ENCODE measurements at places on chromosomes 13 and 19.

DNA sequence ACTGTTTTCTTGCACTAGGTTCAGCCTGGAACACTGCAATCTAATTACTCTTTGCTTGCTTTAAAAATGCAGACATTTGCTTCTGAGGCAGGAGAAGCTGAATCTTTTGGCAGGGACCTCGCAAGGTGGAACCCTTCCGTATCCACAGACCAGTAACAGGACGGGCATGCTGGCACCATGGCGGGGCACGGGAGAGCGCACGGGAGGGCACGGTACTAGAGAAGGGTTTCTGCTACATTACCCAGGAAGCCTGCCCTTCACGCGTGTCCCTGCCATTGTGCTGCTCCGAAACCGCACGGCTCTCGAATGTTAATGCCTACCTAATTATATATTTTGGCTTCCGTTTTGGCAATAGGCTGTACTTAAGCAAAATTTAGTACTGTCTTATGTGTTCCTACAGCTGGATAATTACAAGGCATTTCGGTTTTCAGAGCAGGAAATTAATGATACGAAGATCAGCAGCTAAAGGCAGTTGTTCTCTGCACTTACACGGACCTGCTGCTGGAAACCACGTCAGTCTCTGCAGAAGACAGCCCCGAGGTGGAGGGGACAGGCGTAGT lies 430.4 kb downstream of the IRS2 start:
- no peak for DNase-seq

DNA sequence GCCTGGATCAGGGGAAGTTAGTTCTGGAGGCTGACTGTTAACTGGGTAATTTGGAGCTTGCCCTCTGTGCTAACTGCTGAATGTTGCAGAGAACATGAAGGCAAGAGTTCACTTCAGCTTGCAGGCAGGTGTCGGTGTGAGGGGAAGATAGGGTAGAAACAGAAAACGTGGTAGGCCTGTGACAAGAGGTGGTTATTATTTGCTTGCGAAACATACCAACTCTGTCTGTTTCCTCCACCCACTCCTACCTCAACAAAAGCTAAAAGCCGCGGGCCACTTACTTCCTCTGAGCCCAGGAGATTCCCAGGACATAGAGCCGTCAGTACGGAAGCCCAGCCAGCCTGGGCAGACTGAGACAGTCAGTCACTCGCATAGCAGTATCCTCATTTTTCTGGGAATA lies 119.2 kb upstream of the ABCC4 start:
- no peak for DNase-seq

GRCh38 chr13:44730851-44731250 lies 154.7 kb upstream of the TSC22D1 start:
- DNase-seq: no peak

- DNase-seq: no peak
Observed at GRCh38 chr19:5205381-5205780, 135.2 kb downstream of the PTPRS start.

- no peak for DNase-seq
Observed at GRCh38 chr13:34320084-34320483, 502.1 kb downstream of the RFC3 start.

DNA sequence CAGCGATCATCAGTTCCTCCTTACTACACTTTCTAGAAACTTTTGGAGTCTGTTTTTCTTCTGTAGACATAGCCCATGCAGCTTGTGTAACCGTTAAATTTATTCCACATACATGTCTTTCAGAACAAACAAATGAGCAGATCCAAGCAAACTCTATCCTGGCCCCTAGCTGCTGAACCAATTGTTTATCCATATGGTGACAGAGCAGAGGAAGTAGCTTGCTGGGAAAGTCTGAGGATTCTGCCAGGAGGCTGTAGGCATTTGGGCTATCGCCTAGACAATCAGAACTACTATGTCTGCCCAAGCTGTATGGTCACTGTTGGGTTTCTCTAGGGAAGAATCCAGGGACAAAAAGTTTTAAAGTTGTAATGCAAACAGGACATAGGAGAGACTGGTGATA lies 343.7 kb downstream of the SPRY2 start:
- DNase-seq: no peak

DNA sequence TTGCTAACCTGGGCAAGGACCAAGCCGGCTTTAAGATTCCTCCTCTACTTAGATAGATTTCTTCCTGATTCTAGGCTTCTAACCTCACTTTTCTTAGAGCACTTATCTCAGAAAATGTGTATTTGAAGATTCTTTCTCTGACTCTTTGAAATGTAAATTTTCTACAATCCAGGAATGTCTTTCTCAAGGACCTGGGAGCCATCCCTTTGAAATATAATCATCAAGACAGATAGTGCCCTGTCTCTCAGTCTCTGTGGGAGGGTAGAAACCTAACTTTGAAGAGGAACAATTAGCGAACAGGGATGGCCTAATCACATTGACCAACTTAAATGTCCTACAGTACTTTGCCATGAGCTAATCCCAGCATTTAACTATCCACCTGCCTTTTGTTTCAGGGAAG lies 1646.0 kb downstream of the PCDH9 start:
- no peak for DNase-seq

DNA sequence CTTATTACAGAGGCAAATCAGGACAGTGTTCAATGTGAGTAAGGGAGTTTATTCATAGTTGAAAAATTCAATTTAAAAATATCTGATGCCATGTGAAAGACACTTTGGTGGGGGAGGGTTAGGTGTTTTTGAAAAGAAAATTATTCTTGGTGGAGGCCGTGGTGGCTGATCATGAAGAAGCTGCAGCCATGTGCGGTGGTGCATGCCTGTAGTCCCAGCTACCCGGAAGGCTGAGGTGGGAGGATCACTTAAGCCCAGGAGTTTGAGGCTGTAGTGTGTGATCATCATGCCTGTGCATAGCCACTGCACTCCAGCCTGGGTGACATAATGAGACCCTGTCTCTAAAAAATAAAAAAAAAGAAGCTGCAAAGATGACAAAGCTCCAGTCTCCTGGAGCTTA lies 28.6 kb downstream of the WDFY2 start:
- DNase-seq: no peak

GRCh38 chr19:10625762-10626138 lies 397 bp downstream of the SLC44A2 start:
- no peak for DNase-seq

DNA sequence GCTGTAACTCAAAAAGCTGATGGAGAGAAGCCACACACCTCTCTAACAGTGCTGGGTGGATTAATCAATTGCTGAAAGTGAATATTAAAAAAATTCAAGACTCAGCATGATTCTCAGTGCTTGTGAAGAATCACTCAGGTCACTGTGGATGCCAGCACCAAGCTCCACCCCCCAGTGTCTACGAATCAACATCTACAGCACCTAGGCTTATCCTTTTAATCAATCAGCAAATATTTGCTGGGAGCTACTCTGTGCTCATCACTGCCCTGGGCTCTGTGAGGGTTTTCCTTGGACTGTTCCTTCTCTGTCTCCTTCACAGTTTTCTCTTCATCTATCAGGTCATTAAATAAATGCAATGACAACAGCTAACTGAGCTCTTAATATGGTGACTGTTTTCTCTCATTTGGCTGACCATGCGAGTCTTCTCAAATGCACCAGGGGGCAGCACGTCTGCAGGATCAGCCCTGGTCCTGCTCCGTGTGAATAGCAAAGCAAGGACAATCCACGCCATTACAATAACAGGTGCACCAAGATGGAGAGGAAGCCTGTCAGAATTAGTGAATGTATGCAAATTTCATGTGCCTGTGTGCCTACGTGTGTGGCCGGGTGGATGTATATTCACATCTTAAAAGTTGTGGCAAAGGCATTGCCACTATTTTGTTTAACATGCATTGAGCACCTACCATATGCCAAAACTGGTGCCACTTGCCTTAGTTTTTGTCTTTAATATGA lies 14.6 kb upstream of the C13orf42 start:
- DNase-seq: peak; percentile 20

GRCh38 chr13:22107549-22107948 lies 436.7 kb downstream of the FGF9 start:
- DNase-seq: no peak

- no peak for DNase-seq
Observed at GRCh38 chr13:74032325-74032724, 101.9 kb downstream of the KLF12 start.

- DNase-seq: no peak
Observed at GRCh38 chr13:97327506-97328221, 105.5 kb downstream of the MBNL2 start.

DNA sequence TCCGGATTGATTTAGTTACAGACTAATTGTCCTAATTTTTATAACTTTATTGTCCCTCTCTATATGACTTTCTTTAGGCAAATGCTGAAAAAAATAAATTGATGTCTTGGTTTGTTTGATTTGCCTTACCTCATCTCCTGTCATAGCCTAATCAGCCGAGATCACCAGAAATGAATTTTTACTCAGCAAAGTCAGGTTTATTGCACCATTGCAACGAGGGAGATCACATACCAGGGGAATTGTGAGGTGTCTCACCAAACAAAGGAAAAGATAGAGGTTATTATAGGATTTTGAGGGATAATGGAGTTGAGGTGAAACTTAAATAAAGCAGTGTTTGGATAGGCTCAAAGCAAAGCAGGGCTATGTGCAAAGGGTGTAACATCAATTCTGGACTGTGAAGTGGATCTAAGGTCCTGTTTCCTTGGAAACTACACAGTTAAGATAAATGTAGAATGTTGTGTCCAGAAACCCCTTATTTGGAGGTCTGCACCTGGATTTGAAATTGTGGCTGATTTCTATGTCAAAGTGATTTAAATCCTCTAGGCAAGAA lies 372.6 kb downstream of the OXGR1 start:
- no peak for DNase-seq

DNA sequence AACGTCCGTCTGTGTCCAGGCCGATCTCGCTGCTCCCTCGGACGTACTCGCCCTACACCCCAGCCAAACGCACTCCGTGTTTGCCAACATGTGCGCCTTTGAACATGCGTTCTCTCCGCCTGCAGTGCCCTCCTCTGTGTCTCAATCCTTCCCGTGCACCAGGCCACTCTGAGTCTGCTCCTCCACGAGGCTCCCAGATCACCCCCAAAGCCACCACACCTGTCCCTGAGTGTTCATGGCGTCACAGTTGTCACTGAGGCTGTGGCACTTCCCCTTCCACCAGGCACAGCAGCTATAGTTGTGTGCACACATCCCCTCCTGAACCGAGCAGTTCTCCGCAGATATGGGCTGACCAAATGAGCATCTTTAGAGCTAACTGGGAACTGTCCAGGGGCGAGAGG lies 35.6 kb downstream of the RASA3 start:
- no peak for DNase-seq

DNA sequence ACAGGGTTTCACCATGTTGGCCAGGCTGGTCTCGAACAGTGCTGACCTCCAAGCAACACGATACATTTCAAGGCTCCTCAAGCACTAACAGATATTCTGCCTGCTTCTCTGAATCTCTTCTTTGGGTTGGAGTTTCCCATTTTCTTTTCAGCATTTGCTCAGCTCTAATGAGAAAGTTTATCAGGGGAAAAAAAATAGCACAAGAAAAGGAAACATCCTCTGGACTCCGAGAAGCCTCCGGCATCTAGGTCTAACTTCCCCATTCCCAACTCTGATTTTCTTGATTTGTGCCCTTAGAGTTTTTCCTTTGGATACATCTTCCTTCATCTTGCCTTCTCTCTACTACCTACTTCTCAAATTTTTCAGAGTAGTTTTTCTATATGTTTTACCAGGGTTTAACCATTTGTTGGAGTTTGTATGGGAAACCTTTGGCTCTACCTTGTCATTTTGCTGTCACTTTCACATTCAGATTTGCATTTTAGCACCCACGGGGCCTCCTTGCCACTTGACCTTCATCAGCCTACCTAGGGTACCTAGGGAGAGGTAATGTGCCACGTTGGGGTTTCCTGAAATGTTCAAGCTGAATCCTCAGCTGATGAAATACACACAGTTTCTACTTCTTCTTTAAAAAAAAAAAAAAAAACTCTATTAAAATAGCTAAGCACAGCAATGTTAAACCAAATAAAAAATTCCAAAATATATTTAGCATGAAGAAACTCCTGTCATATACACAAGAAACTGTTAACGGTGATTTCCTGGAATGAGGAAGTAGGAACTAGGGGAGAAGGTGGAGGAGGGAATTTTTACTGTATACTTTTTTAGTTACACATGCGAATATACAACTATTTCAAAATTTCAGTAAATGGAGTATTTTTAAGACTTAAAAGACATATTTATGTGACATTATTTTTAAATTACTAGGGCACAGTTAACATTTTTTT lies 5.1 kb upstream of the USP12 start:
- DNase-seq: no peak

GRCh38 chr19:14510311-14511228 lies 7.6 kb downstream of the DNAJB1 start:
- DNase-seq: no peak

DNA sequence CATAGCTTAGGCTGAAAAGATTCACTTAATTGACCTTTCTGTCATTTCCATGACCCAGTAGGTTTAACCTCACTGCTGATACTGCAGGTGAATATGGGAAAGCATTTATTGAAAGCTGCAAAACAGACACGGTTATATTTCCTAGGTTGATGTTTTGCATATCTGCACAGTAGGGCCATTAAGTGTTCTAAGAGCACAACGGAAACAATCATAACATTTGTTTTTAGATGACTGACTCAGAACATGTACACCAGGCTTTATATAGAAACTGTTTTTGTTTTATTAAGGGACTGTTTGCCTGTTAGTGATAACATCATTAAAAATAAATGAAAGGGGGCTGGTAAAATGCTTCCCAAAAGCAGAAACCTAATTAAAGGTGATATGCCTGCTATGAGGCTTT lies 367.8 kb downstream of the DACH1 start:
- DNase-seq: no peak
